T-cell (primary cell): ENCODE measurements at places on chromosomes 7 and 10. TPM values are rescaled to one million over a fixed set of nuclear protein-coding genes. Genes with fewer than 3 reads are reported as not detected.

AS3MT gene
- total RNA-seq = 0.26 TPM

DNA sequence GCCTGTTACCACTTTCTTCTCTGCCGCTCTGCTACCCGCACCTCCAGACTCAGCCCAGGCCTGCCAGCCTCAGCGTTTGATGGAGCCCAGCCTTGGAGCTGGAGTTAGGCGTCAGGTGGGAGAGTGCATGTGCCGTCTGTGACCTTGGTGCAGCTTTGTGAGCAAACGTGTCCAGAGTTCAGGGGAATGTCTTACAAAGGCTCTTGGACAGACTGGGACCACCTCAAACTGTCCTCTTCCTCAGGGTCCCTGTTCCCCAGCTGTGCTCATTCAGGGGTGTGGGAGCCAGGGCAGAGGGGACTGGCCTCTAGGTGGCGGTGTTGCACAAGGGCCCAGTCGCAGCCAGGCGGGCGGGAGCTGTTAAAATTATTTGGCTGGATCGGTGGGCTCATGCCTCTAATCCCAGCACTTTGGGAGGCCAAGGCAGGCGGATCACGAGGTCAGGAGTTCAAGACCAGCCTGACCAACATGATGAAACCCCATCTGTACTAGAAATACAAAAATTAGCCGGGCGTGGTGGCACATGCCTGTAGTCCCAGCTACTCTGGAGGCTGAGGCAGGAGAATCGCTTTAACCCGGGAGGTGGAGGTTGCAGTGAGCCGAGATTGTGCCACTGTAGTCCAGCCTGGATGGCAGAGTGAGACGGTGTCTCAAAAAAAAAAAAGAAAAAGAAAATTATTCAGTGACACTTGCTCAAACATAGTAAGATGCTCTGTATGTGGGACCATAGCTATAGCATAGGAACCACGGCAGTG lies 89.2 kb downstream of the ADCY1 start:
- no peak for DNase-seq

TSPAN33 gene
- total RNA-seq = 5.6 TPM

- DNase-seq = peak; percentile 69
Observed at GRCh38 chr7:2698581-2699288, 10.7 kb downstream of the AMZ1 start.

GRCh38 chr10:131126321-131127137 lies 185.0 kb downstream of the TCERG1L start:
- no peak for DNase-seq

DNA sequence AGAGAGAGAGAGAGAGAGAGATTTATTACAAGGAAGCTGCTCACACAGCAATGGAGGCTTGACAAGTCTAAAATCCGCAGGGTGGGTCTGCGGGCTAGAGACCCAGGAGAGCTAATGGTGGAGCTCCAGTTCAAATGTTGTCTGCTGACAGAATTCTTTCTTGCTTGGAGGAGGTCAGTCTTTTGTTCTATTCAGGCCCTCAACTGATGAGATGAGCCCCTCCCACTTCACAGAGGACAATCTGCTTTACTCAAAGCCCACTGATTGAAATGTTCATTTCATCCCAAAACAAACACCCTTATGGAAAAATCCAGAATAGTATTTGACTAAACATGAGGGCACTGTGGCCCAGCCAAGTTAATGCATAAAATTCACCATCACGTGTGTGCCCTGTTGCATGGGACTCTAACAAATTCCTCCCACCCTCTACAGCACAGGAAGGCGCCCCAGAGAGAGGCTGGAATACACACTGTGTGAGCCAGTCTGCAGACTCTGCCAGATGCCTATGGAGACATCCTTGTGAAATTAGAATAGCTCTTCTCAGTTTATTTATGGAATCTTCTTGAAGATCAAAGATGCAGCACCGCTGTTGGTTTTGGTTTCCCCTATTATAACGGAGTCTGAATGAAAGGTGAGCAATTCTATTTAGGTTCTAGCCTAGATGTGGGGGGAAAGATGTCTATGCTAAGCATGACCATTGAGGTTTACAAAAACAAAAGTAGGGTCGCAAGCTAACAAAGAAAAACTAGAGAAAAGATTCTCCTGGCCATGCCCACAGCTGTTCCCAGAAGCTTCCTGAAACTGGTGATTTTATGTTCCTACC lies 123.0 kb upstream of the SFMBT2 start:
- no peak for DNase-seq
